OCI-LY7 (cell line): ENCODE measurements at places on chromosomes 7 and 10. TPM values are rescaled to one million over a fixed set of nuclear protein-coding genes. Genes with fewer than 3 reads are reported as not detected.

DNA sequence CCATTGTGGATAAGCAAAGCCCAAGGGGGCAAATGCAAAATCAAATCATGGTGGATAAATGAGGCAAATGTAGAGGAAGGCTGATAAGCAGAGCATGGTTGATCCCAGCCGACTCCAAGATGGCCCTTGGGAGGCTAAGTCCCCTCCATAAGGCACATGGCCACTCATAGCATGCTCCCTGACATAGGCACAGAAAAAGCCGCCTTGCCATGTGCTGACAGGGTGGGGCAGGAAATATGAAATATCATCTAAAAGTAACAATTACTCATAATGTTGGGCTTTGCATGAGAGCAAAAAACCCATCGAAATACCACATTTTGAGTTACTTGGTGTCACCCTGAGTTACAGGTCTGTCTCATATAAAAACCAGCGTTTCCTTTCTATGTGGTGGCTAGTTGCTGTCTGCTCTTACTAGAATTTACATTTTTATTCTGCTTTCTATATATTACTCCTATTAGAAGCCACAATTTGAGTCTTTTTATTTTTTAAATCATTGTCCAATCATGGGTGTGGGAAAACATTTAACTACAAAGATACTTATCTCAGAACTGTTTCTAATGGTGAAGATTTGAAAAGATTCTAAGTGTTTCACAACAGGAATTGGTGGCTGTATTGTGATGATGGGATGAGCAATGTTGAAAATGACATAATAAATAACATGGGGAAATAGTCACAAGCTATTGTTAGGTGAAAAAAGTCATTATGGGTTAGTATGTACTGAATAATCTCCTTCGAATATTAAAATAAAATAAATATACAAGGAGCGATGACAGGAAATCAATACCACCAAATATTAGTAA lies 102.7 kb downstream of the CUBN start:
- DNase-seq, result no peak

GRCh38 chr7:74612015-74612829 lies 45.3 kb upstream of the GTF2I start:
- no peak for DNase-seq

CD36 gene
- total RNA-seq, result not detected in 2 replicates

GRCh38 chr7:149727053-149727898 lies 46.1 kb downstream of the ZNF467 start:
- DNase-seq, result no peak

DNA sequence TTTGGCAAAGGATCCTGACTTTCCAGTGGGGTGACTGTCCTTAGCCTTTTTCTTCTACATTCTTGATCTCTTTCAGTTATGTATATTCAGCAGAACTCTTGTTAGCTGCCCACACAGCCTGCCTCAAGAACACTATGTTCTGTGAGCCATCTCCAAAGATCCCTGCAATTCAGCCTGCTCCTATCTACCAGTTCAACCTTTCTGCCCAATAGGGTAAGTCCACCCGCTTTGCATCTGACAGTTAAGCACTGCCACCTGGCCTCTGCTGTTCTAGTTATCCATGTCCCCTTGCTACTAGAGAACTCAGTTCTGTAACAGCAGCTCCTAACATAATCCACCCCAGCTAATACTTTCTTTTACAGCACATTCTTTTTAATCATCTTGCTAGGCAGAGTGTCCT lies 13.5 kb downstream of the OR9A2 start:
- peak; percentile 62 for DNase-seq

DNA sequence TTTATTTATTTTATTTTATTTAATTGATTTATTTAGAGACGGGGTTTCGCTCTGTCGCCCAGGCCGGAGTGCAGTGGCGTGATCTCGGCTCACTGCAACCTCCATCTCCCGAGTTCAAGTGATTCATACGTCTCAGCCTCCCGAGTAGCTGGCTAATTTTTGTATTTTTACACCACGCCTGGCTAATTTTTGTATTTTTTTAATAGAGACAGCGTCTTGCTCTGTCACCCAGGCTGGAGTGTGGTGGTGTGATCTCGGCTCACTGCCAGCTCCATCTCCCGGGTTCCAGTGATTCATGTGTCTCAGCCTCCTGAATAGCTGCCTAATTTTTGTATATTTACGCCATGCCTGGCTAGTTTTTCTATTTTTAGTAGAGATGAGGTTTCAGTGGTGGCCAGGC lies 34.2 kb downstream of the AP5Z1 start:
- DNase-seq, result no peak

DNA sequence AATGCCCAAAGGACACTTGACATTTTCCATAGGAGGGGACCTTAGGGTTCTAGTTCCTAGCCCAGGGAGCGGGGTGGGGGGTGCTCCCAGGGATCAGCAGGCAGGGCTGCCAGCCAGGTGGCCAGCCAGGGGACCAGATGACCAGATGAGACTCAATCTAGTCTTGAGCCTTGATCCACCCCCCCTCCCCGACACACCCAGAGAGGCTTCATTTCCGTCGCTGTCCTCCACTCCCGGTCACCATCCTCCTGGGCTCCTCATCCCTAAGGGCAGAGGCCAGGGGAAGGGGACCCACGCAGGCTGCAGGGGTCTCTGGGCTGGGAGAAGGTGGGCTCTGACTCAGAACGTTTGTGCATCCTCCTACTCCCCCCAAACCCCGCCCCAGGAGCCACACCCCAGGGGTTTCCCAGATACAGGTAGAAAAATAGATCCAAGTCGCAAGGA lies 1.0 kb downstream of the STX1A start:
- DNase-seq, result no peak

DNA sequence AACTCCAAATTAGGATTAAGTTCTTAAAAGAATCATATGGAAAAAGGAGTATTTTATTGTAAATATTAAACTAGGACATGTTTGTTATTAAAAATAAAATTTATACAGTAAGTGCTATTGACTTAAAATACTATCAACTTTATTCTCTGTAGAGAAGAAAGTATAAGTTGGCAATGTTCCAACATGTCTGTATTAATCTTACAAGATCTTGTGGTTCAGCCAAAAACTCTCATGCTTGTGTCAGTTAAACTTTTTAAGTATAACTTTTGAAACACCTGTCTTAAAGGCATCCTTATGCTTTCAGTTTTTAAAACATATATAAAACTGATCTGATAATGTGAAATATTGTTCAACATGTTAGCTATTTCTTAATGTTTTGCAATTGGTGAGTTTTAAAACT lies 160.7 kb downstream of the ZEB1 start:
- no peak for DNase-seq

- DNase-seq, result no peak
These were observed 79.8 kb upstream of the ARID5B start for GRCh38 chr10:61821693-61822092.

DNA sequence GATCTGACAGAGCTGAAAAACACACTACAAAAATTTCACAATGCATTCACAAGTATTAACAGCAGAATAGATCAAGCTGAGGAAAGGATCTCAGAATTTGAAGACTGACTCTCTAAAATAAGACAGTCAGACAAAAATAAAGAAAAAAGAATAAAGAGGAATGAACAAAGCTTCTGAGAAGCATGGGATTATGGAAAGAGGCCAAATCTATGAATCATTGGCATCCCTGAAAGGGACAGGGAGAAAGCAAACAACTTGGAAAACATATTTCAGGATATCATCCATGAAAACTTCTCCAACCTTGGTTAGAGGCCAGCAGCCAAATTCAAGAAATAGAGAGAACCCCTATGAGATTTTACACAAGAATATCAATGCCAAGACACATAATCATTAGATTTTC lies 804.8 kb upstream of the IGFBP3 start:
- no peak for DNase-seq

DNA sequence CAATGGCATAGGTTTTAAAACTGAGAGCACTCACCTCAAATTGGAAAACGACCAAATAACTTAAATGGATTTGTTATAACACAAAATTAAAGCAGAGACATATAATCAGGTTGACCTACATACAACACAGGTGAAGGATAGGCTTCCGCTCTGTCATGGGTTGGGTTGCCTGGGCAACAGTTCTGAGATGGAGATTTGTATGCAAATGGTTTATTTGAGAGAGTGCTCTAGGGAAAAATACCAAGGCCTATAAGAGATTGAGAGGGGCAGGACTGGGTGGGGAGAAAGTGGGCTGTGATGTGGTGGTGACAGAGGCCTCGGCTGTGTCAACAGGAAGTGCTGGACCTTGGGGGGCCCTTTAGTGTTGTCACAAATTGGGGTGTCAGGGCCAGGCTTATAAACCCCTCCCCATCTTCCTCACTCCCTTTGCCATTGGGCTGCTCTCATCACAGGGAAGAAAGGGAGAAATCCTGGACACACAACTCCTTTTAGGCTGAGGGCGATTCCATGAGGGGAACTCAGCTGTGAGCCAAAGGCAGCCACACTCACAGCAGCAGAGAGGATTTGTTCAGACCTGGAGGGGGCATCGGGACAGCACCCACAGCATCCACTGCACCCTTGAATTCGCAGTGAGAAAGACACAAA lies 105.4 kb upstream of the LYZL1 start:
- DNase-seq, result no peak

- no peak for DNase-seq
These were observed 768.8 kb downstream of the GRM8 start for GRCh38 chr7:126483972-126484371.

DNA sequence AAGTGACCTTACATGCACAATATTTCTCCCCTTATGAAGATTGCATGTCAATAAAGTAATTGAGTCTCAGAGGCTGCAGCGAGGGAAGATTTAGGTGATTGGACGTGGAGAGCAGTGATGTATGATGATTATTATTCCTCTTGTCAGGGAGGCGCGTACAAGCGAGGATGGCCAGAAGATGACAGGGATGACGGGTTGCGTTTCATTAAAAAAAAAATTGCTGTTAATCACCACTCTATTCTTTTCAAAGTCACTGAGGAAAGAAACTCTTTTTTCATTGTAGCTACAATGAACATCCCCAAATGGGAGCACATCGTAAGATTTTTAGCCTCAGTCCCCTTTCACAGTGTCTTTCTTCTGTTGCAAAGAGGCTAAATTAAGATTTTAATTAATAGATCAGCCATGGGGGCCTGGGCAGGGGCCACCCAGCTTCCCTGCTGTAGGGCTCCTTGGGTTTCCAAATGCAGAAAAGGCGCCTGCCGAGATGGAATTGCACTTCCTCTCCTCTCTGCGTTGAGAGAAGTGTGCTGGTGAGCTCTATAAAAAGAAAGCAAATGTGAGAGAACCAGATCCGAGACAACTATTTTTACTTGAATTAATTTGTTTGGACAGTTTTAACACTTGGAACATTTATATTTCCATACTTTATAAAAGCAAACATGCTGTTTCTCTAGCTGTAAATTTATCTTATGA lies 998.1 kb downstream of the LRMDA start:
- no peak for DNase-seq
